ENCODE measurements at places on chromosomes 1 and 21. TPM values are rescaled to one million over a fixed set of nuclear protein-coding genes. Genes with fewer than 3 reads are reported as not detected.

The BACE2 gene
- 0.21 TPM for polyA plus RNA-seq

The OR14I1 gene
- polyA plus RNA-seq: not detected

The RUSC1 gene
- 6.8 TPM for polyA plus RNA-seq

GRCh38 chr1:183243161-183244050, 57.3 kb downstream of the LAMC2 start:
- DNase-seq: no peak

DNA sequence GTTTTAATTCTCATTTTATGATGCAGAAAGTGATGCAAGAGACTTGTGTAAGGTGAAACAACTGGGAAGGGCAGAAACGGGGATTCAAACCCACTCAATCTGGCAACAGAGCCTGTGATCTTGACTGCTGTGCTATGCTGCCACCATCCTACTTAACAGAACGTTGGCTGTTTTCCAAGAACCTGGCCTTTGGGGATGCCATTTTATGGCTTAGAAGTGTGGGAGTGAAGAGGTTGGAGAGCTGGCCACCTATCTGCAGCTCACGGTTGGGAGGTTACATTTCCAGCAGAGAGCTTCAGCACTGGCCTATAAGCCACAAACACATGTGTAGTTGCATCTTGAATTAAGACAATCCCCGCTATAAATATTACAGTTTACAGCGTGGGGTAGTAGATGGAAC, 235.3 kb downstream of the PRDM2 start:
- no peak for DNase-seq

- no peak for DNase-seq
Measured at GRCh38 chr1:181126871-181127587, 38.5 kb downstream of the IER5 start.

GRCh38 chr1:183188240-183188639, 2.2 kb downstream of the LAMC2 start:
- DNase-seq: no peak

DNA sequence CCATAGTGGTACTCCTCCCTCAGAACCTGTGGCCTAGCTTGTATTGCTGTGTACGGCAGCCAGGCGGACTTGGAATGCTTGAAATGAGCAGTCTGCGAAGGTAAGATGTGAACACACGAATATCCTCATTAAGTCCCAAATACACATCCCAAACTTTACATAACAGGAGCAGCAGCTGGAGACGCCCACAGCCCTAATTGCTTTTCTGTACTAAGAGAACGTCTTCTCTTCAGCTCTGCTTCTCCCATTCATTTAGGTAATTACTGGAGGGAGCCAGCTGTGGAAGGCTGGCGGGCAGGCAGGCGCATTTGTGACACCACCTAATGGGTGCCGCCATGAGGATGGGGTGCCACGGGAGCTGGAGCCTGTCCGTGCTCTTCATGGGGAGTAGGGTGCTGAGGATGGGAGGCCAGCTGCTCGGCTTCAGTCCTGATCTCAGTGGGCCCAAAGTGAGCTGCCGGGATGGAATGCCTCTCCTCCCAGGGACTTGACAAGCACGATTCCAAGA, 66.6 kb upstream of the POU3F1 start:
- no peak for DNase-seq

DNA sequence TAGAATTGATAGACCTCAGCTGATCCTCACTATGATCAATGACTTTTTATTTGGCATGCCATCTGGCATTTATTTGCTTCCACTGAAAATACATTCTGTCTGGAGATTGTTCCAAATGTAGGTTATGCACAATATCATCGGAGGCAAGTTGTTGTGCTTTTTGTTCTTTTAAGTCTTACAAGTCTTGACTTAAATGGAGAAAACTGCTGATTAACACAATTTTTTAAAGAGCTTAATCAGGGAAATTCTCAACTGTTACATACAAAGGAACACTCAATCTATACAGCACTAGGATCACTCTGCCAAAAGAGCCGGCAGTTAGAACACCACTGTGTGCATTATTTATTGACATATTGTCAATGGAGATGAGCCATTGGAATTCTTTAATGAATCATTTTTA, 19.2 kb downstream of the CYYR1 start:
- no peak for DNase-seq

All from naive thymus-derived CD4-positive, alpha-beta T cell (primary cell).